Spleen (tissue), 13 donors: ENCODE measurements at places on chromosomes 2 and 18. TPM values are rescaled to one million over a fixed set of nuclear protein-coding genes. Genes with fewer than 3 reads are reported as not detected.
A peak's percentile ranks its signal among the peaks of the same experiment; 100 is the strongest.

GRCh38 chr18:78861116-78861515 is 118.5 kb upstream of the SALL3 start:
- H3K27ac ChIP-seq = no peak overlapping the region
- DNase-seq = no peak
- no peaks in the 10 kb centered on the region for H3K36me3 ChIP-seq

DNA sequence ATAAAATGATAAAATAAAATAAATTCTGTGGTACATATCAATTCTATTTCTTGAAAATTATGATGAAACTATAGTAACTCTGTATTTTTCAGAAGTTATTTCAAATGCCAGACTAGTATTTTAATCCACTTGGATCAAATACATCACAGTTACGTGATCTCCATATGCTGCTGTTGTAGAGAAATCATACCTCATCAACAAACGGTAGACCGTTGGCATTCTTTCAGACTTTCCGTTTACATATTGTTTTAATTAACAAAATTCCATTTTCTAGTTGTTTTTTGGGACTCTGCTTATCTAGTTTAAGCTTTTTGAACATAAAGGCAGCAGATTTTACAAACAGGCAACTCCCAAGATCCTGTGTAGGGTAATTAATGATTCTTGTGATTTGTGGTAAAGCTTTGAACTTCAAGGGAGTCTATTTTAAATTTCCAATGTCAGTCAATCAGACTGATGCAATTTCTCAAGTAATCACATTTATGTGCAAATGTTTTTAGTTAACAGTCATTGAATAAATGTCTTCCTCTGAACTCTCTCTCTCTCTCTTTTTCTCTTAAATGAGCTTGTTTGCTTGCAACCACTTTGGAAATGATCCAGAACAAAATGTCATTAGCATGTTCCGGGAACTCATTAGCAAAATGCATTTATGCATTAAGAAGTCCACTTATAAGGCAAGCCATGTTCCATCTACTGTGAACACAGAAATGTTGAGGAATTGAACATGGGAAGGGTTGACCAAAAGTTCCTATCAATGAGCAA is 31.8 kb downstream of the NYAP2 start:
- no peak overlapping the region for H3K27ac ChIP-seq
- DNase-seq = no peak
- H3K4me3 ChIP-seq = no peak overlapping the region
- H3K27me3 ChIP-seq = no peaks in the 10 kb centered on the region
- H3K36me3 ChIP-seq = no peaks in the 10 kb centered on the region
- no peaks in the 10 kb centered on the region for H3K4me1 ChIP-seq

GRCh38 chr18:75779910-75780309 is 352.4 kb upstream of the SMIM21 start:
- H3K27me3 ChIP-seq = no peaks in the 10 kb centered on the region
- H3K4me1 ChIP-seq = no peaks in the 10 kb centered on the region
- H3K36me3 ChIP-seq = no peaks in the 10 kb centered on the region
- no peak for DNase-seq

GRCh38 chr2:240598311-240598911 is 11.9 kb downstream of the CAPN10 start:
- H3K36me3 ChIP-seq = peaks cover 100% of the 10 kb centered on the region
- H3K4me1 ChIP-seq = peaks cover 8% of the 10 kb centered on the region
- no peak overlapping the region for H3K27ac ChIP-seq
- H3K27me3 ChIP-seq = no peaks in the 10 kb centered on the region
- DNase-seq = peak; percentile 72
- no peak overlapping the region for H3K4me3 ChIP-seq

DNA sequence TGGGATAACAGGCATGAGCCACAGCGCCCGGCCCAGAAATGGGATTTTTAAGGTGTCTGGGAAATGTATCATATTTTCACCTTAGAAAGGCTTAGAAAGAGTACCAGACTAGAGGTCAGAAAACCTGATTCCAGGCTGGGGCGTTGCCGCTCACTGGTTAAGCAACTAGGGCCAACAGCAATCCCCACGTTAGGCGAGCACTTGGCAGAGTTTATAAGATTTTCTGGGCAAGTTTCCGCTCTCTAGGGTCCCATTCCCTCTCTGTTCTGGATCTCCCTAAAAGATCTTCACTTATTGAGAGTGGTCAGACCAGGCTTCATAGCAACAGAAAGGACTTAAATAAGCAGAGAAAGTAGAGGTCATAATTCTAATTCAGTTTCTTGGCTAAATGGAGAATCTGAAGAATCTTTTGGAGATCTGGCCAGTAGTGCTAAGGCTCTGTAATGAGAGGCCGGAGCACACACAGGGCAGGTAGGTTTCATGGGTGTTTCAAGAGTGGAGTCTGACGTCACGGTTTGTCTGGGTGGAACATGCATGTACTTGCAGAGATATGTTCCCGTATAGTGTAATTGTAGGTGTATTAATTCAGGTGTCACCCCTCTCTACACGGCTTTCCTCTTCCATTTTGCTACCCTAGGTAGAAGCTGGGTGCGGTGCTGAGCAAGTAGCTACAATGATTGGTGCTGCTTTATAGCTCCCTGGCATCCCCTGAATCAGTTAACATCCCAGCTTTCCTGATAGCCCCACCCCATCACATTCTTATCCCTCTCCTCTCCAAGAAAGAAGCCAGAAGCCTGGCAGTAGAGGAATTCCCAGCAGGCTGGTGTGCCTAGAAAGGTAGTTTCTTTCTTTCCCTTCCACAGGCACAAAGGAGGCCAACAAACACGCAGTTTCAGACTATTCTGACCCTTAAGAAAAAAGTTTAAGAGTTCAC is 4.4 kb upstream of the SMAD7 start:
- H3K4me1 ChIP-seq = peaks cover 20% of the 10 kb centered on the region
- no peaks in the 10 kb centered on the region for H3K27me3 ChIP-seq
- H3K4me3 ChIP-seq = no peak overlapping the region
- peak; percentile 23 for DNase-seq
- H3K27ac ChIP-seq = peak overlapping the region; percentile 60
- no peaks in the 10 kb centered on the region for H3K36me3 ChIP-seq

The RUFY4 gene
- 4.5 TPM for total RNA-seq

The ALPG gene
- total RNA-seq = not detected

The SLC23A3 gene
- total RNA-seq = 2.6 TPM
